ENCODE measurements at places on chromosomes 3 and 15. TPM values are rescaled to one million over a fixed set of nuclear protein-coding genes. Genes with fewer than 3 reads are reported as not detected.

The MYNN gene
- 15.5 TPM for total RNA-seq

The SEC22A gene
- 17.0 TPM for total RNA-seq

The LYZL4 gene
- not detected for total RNA-seq

The DOCK3 gene
- total RNA-seq = 1.1 TPM

The ADGRG7 gene
- not detected for total RNA-seq

The SLC24A5 gene
- not detected for total RNA-seq

The CELSR3 gene
- total RNA-seq = 16.0 TPM

The PATL2 gene
- total RNA-seq = 16.9 TPM

The TF gene
- total RNA-seq = 0.11 TPM

The TRH gene
- not detected for total RNA-seq

DNA sequence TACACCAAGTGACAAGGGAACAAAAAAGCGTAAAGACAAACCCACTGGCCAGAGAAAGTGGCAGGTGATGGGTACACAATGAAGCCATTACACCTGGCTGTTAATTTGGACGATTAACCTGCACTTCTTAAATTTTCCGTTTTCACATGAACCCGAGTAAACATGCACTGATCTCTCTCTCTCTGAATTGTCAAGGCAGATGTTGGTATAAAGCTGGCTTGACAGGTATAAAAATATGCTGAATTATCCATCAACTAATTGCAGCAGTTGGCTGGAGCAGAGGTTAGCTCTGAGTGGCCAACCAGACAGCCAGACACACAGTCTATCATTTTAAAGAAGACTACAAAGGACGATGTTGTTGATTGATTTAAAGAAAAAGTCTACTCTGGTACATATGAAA is 561.7 kb upstream of the ALCAM start:
- DNase-seq = no peak

DNA sequence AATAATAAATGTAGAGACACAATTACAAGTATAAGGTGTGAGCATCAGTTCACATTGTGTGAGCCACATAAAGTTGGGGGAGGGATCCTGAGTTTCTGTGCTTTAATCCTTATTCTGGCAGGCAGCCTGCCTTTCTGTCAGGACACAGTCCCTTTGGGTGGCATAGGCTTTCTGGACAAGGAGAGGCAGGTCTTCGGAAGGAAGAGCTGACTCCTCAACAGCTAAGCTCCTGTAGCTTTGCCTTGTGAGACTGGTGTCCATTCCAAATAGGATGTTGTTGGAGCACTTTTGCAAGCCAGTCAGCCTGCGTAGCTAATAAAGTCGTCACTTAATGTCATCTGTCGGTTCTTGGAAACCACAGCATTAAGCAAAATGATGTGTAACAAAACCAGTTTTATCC is 151.9 kb upstream of the MCTP2 start:
- no peak for DNase-seq

- DNase-seq = no peak
Observed at GRCh38 chr3:61858054-61858453, 296.7 kb downstream of the PTPRG start.

DNA sequence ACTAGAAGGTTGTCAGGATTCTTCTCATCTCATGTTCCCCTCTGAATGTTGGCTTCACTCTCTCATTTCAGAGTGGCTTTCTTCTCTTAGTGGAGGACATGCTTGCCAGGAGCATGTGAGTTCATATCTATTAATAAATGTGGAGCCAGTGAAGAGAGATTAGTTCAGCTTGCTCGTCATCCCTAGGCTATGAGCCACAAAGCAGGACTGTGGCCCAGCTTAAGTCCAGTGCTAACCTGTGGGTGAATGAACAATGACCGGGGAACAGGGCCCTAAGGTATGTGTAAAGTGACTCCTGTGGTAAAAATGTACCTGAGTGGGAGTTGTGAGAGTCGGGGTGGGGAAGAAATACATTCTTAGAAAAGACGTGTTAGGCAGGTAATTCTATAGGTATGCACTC is 96.9 kb upstream of the TBL1XR1 start:
- no peak for DNase-seq

DNA sequence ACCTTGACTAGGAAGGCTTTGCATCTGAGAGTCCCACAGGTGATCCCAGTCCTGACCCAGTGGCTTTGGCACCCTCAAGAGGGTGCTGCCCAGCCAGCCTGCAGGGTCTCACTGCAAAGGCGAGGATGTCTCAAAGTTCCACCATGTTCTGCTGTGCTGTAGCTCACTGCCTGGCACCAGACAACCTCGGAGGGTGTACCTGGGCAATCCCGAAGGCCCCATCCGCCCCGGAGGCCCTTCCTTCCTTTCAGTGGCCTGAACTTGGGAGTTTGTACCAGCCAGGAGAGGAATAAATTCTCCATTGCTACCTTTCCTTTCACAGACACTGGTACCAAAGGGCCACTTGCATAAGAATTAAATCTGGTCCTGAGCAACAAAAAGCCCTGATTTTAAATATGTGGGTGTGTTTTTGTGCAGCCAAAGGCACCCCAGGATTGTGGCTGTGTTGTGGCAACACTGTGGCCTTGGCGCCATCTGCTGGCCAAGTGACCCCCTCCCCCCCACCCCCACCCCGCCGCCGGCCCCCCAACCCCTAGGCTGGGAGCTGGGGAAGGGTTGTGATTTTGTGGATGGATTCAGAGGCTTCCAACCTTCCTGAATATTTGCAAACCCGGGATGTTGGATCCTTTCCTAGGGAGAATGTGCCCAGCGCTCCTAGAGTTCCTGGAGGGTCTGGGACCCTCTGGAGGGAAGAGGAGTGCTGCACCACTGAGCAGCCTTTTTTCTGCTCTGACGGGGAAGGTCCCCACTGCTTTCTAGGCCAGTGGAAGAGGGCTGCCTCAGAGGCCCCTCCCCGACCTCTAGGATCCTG is 9.7 kb upstream of the PTPN23 start:
- no peak for DNase-seq

DNA sequence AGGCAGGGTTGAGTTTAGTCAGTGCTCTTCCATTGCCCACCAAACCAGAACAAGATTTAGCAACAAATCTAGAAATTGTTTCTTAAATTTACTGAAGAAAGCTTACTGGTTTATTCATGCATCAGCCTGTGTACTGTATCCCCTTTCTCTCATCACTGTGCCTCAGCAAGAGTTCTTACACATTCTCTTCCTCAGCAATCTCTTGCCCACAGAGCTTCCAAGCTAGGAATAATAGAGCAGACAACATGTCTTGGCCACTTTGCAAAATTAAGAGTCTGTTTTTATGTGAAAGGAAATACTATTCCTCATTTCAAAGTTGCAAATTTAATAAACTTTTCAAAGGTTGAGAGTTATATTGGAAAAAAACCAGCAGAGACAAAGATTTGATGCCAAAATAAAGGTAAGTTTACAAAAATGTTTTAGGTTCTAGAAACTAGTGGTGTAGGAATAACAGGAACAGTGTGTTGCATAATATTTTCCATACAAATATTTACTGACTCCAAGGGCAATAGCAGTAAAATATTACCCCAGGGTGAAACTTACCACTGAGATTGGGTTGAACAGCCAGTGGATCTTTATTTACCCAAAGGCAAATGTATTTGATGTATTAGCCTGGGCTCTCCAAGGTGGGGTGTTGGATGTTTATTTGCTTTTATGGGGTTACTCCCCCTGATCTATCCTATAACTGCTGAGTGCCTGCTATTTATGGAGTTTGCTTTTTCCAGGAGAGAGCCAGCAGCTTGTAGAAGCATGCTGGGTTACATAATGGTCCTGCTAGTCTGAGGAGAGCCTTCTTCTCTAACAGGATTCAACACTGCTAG is 276.7 kb downstream of the ADAMTSL3 start:
- DNase-seq = no peak

- DNase-seq = no peak
Observed at GRCh38 chr3:113274425-113275257, 63.3 kb downstream of the BOC start.

GRCh38 chr3:41323467-41324155 is 124.3 kb downstream of the CTNNB1 start:
- no peak for DNase-seq

GRCh38 chr3:132236701-132237651 is 80.2 kb upstream of the ACP3 start:
- no peak for DNase-seq

DNA sequence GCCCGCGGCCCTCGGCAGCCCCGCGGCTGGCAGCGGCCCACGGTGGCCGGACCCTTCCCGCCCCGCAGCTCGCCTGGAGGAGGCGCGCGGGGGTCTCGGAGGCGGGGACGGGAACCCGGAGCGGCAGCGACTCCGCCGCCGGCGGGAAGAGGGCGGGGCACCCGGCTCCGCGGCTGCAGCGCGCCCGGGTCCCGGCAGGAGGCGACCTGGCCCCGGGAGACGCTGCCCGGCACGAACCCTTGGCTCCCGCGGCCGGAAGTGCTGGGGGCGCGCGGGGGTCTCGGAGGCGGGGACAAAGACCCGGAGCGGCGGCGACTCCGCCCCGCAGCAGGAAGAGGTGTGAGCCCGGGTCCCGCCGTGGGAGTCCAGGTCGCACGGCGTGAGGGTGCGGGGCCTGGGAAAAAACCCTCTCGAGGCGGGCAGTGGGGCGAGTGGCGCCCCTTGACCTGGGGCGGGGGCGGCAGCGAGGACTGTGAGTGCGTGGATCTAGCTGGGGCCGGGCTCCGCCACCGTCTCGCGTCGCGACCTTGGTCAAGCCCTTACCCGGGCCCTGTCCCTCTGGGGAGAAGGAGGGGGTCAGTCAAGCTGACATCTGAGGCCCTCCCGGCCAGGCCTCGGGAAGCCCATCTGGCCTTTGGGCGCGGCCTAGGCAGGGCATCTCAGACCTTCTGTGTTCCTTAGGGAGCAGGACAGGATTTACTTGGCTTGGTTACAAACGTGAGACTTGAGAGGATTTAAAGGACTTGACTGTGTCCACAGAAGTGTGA is at the start of gene CIB2:
Gene CIB2, minus strand, starts transcription at position 151 of the 767 bp plus-strand sequence. CDS start 230 bp downstream, outside the sequence.
- DNase-seq = peak; percentile 75

- DNase-seq = no peak
Observed at GRCh38 chr3:134363381-134363755, 10.9 kb downstream of the AMOTL2 start.

- DNase-seq = no peak
Observed at GRCh38 chr15:90037511-90037860, 36.4 kb downstream of the ZNF710 start.

- no peak for DNase-seq
Observed at GRCh38 chr3:29239376-29239775, 41.5 kb upstream of the RBMS3 start.

DNA sequence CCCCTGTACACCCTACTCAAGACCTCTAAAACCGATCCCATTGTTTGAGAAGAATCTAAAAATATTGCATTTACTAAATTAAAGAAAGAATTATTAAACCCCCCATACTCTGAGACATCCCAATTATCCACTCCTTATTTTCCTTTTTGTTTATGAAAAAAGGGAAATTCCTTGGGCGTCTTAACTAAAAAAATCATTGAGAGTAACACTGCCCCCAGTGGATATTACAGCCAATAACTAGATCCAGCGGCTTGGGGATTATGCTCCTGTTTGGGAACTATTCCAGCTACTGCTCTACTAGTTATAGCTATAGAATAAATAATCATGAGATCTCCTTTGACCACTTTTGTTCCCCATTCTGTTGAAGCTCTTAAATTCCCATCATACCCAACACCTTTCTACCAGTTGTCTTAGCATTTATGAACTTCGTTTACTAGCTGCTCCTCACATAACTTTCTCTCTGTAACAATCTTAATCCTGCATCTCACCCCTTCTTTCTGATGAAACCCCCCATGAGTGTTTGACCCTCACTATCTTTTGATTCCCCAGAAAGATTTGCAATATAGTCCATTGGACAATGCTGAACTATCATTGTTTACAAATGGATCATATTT is 12.7 kb upstream of the CFAP91 start:
- no peak for DNase-seq

- DNase-seq = peak; percentile 58
Observed at GRCh38 chr3:69326855-69327300, 59.0 kb downstream of the FRMD4B start.

- no peak for DNase-seq
Observed at GRCh38 chr15:101381671-101382212, 86.7 kb upstream of the SNRPA1 start.

Data from activated T-helper 2 cell treated with anti-CD3 and anti-CD28 coated beads, Interferon-gamma antibody, Interleukin-2, Interleukin-4, amounts not matched to agents 10 μg/mL and 5 μg/mL and 100 μg/mL, durations not matched to agents 14 hours and 24 hours and 36 hours (primary cell).